Ovary (tissue), 10 donors: ENCODE measurements at places on chromosomes 13 and 19. TPM values are rescaled to one million over a fixed set of nuclear protein-coding genes. Genes with fewer than 3 reads are reported as not detected.

DNA sequence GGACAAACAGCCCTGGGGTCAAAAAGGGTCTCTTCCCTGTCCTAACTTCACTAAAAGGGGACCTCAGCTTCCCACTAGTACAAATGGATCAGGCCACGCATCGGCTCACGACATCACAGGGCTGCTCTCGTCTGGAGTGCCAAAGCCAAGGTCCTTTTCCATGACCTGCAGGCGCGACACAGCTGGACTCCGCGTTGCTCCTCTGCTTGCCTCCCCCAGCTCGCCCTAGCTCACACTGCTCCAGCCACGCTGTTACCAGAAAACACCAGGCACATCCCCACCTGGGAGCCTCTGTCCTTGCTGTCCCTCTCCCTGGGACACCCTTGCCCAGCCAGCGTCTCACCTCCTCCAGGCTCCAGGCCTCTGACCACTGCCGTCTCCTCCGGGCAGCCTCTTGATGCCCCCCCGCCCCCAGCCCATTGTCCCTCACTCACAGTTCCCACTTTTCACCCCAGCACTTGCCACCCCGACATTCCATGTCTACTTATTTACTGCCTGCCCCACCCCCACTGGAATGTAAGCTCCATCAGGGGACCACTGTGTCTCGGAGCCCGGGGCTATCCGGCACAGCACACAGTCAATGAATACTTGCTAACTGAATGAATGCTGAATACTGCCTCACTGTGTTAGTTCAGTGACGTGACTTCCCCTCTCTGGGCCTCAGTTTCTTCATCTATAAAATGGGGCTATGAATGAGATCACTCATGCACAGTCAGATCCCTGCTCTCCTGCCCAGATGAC is 20.7 kb downstream of the AKT2 start:
- H3K27me3 ChIP-seq, result no peaks in the 10 kb centered on the region
- DNase-seq, result no peak
- H3K27ac ChIP-seq, result no peak overlapping the region
- H3K4me1 ChIP-seq, result peaks cover 7% of the 10 kb centered on the region
- H3K36me3 ChIP-seq, result no peaks in the 10 kb centered on the region
- H3K4me3 ChIP-seq, result no peak overlapping the region

DNA sequence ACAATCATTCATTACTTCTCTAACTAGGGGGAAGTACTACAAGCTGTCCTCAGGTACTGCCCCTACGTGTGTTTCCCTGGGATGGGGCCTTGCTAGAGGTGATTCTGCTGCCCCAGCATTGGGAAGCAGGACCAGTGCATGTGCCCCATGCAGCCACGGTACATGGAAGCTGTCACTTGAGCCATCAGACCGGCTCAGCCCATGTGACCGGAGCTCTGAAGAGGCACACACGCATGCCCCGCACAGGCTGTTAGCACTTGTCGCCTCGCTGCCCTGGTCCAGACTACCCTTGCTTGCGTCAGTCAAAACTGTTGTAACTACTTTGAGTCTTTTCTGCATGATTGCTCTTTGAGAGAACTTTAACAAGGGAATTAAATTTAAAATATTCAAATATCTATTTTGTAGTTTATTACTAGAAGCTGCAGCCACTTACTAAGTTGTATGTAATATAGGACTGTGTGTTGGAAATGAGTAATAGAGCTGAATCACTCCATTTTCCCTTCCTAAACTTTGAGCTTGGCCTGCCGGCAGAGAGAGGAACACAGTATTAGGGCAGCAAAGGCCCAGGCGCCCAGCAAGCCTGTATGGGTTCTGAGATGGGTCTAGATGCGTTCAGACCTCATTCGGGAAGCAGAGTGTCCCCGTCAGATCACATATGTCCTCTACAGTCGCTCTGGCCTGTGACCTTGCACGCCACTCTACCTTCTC is 42.2 kb downstream of the DHRS12 start:
- no peaks in the 10 kb centered on the region for H3K36me3 ChIP-seq
- no peak overlapping the region for H3K27ac ChIP-seq
- H3K4me3 ChIP-seq, result no peak overlapping the region
- H3K27me3 ChIP-seq, result no peaks in the 10 kb centered on the region
- H3K4me1 ChIP-seq, result peaks cover 7% of the 10 kb centered on the region

DNA sequence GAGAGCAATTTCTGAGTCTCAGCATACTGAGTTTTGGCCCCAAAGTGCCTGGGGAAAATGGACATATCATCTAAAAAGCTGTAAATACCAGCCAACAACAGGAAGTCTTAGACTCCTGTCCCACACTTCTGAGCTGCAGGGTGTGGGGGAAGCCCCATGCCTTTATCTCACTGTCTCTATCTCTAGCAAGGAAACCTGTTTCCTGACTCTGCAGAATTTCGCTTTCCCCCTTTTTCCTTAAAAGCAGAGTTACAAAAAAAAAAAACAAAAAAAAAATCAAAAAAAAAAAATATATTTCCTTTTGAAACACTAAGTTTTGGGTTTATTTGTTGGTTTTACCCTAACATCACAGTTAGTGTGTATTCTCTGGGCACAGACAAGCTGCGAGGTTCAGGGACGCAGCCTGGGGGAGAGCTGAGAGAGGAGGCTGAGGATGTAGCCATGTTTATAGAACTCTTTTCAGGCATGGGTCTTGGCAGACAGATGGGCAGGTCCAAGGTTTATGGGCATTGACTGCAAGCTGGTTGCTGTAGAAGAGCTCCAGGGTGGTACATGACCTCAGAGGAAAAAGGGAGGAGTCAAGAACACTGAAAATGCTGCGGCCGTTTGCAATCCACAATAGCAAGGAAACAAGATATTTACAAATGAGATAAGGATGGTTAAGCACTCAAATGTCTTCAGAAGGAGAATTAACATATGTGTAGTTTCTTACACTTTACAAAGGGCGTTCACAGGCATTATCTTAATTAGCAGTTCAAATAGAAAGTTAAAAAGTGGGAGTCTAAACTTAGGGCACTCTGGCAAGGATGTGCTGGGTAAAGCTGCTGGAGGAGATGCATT is 4.9 kb downstream of the MBNL2 start:
- no peaks in the 10 kb centered on the region for H3K36me3 ChIP-seq
- DNase-seq, result no peak

GRCh38 chr13:47726394-47726793 is 274.7 kb downstream of the SUCLA2 start:
- no peak overlapping the region for H3K27ac ChIP-seq
- no peak for DNase-seq
- H3K4me3 ChIP-seq, result no peak overlapping the region
- H3K36me3 ChIP-seq, result no peaks in the 10 kb centered on the region
- H3K27me3 ChIP-seq, result no peaks in the 10 kb centered on the region

DNA sequence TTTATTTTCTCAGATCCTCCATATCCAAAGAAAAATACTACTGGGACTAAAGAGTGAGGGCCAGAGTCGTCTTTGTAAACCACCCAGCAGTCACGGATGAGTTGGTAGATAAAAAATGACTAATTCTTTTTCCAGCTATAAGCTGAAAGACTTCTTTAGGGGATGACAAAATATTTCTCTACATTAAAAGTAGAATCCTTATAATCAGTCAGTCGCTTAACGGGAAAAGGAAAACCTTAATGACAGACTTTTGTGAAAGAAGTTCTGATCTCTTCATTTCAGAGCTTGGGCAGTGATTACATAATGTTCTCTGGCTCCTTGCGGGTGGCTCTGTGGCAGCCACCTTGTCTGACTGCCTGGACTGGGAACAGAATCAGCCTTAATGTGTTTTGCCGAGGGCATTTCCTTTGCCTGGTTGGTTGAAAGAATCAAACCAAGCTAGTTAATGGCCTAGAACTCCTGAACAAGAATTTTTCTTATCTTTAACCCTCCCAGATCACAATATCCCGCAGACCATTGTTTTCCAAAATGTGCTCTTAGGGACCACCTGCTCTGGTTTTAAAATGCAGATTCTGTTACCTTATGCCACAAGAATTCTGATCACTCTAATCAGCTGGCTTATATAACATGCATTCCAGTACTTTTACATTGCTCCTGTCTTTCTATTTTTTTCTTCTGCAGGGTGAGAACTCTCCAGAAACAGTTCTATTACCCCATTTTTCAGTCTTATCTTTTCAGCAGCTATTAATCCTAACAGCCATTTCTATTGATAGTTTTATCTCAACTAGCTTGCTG is 2.5 kb downstream of the ITM2B start:
- DNase-seq, result no peak
- H3K27me3 ChIP-seq, result no peaks in the 10 kb centered on the region
- H3K4me3 ChIP-seq, result peak overlapping the region; percentile 97
- peak overlapping the region; percentile 99 for H3K27ac ChIP-seq

The PLK5 gene
- total RNA-seq, result 1.1 TPM

- H3K27ac ChIP-seq, result no peak overlapping the region
- no peaks in the 10 kb centered on the region for H3K36me3 ChIP-seq
- no peak overlapping the region for H3K4me3 ChIP-seq
- H3K27me3 ChIP-seq, result no peaks in the 10 kb centered on the region
Measured at GRCh38 chr19:53007200-53007599, 6.5 kb upstream of the ERVV-1 start.

GRCh38 chr19:11378319-11379189 is 4.1 kb downstream of the SWSAP1 start:
- H3K4me1 ChIP-seq, result peaks cover 21% of the 10 kb centered on the region
- H3K4me3 ChIP-seq, result no peak overlapping the region
- H3K36me3 ChIP-seq, result no peaks in the 10 kb centered on the region

The PSG1 gene
- not detected for total RNA-seq

The CCL25 gene
- not detected for total RNA-seq

- no peaks in the 10 kb centered on the region for H3K4me1 ChIP-seq
- DNase-seq, result no peak
- H3K4me3 ChIP-seq, result peak overlapping the region; percentile 81
- no peak overlapping the region for H3K27ac ChIP-seq
Measured at GRCh38 chr19:36773223-36773579, 594 bp upstream of the ZNF850 start.

- H3K27me3 ChIP-seq, result no peaks in the 10 kb centered on the region
- H3K36me3 ChIP-seq, result no peaks in the 10 kb centered on the region
- no peaks in the 10 kb centered on the region for H3K4me1 ChIP-seq
- no peak for DNase-seq
- no peak overlapping the region for H3K27ac ChIP-seq
- H3K4me3 ChIP-seq, result no peak overlapping the region
Measured at GRCh38 chr19:39951686-39952085, 17.3 kb upstream of the FCGBP start.

The FFAR2 gene
- total RNA-seq, result not detected

The SHC2 gene
- total RNA-seq, result 25.1 TPM

- peaks cover 2% of the 10 kb centered on the region for H3K4me1 ChIP-seq
- H3K4me3 ChIP-seq, result no peak overlapping the region
Measured at GRCh38 chr19:48506138-48506733, 5.4 kb downstream of the LMTK3 start.

DNA sequence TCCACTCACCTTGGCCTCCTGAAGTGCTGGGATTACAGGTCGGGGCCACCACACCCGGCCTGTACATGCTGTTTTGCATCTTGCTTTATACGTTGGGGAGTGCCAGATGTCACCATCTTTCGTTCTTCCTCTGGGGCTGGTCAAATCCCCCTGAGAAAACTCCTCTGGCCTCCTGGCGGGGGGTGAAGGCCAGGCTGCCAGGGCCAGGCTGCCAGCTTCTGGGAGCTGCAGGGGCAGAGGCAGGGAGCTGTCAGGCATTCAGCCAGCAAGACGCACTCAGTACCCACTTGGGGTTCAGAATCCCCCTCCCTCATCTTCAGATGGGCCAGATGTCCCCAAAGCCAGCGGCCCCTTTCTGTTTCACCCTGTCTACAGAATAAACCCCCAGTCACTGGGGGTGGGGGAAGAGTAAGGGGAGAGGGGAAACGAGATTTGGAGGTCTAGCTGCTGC is 16.1 kb downstream of the ZSWIM9 start:
- H3K4me1 ChIP-seq, result no peaks in the 10 kb centered on the region
- H3K27me3 ChIP-seq, result no peaks in the 10 kb centered on the region
- no peak overlapping the region for H3K4me3 ChIP-seq
- H3K36me3 ChIP-seq, result no peaks in the 10 kb centered on the region
- no peak for DNase-seq
- H3K27ac ChIP-seq, result no peak overlapping the region

DNA sequence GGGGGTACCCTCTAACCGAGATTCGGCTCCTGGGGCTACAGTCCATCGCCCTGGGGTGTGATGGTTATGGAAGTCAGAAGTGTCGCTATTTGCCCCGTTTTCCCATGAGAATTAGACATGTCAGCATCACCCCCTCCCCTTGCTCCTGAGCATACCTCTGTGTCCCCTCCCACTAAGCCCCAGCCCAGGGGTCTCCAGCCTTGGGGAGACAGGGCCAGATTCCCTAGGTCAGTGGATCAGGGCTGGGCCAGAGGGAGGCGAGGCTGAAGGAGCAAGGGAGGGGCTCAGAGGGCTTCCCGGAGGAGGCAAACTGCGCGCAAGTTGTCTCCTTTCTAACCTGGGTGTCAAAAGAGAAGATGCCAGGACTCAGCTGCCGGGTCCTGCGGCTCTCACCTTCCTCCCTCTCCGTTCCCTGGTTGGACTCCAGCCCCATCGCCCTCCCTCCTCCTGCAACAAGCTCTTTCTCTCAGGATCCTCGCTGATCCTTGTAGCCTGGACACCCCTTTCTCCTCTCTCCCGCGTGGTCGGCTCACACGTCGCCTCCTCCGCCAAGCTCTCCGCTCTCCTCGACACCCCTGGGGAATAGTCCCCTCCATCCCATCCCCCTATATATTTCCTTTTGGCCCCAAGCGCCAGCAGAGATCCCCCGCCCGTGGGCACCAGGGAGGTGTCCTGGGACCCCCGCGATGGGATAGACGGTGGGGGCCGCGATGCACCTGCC is 459 bp upstream of the TMEM59L start:
- no peak for DNase-seq
- peak overlapping the region; percentile 12 for H3K4me3 ChIP-seq
- H3K27ac ChIP-seq, result no peak overlapping the region
- peaks cover 3% of the 10 kb centered on the region for H3K4me1 ChIP-seq
- peaks cover 9% of the 10 kb centered on the region for H3K27me3 ChIP-seq

DNA sequence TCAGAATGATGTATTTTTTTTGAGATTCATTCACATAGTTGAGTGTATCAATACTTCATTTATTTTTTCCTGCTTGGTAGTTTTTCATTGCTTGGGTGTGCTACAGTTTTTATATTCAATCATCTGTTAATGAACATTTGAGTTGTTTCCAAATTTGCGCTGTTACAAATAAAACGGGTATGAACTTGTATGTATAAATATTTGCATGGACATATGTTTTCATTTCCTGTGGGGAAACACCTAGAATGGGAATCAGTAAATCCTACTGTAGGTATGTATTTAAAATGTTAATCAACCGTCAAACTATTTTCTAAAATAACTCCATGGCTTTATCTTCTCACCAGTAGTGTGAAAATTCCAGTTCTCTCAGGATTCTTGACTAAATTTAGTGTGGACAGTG is 826.3 kb downstream of the EFNB2 start:
- H3K27ac ChIP-seq, result no peak overlapping the region
- H3K4me3 ChIP-seq, result no peak overlapping the region
- no peaks in the 10 kb centered on the region for H3K4me1 ChIP-seq
- H3K36me3 ChIP-seq, result no peaks in the 10 kb centered on the region
- no peak for DNase-seq

- no peak overlapping the region for H3K27ac ChIP-seq
- no peaks in the 10 kb centered on the region for H3K36me3 ChIP-seq
- no peak overlapping the region for H3K4me3 ChIP-seq
- H3K4me1 ChIP-seq, result no peaks in the 10 kb centered on the region
- no peak for DNase-seq
- H3K27me3 ChIP-seq, result no peaks in the 10 kb centered on the region
Measured at GRCh38 chr13:97364031-97364430, 69.9 kb upstream of the RAP2A start.

- H3K4me1 ChIP-seq, result no peaks in the 10 kb centered on the region
- no peaks in the 10 kb centered on the region for H3K27me3 ChIP-seq
- DNase-seq, result no peak
- H3K4me3 ChIP-seq, result no peak overlapping the region
- no peak overlapping the region for H3K27ac ChIP-seq
Measured at GRCh38 chr13:26406791-26407190, 150.7 kb upstream of the WASF3 start.

The HCN2 gene
- total RNA-seq, result 0.07 TPM

The PRPF31 gene
- 53.9 TPM for total RNA-seq

The ZNF180 gene
- 9.8 TPM for total RNA-seq
